ENCODE measurements at places on chromosomes 5 and 9.

- DNase-seq: no peak
Observed at GRCh38 chr9:114218264-114219120, 63.2 kb downstream of the COL27A1 start.

DNA sequence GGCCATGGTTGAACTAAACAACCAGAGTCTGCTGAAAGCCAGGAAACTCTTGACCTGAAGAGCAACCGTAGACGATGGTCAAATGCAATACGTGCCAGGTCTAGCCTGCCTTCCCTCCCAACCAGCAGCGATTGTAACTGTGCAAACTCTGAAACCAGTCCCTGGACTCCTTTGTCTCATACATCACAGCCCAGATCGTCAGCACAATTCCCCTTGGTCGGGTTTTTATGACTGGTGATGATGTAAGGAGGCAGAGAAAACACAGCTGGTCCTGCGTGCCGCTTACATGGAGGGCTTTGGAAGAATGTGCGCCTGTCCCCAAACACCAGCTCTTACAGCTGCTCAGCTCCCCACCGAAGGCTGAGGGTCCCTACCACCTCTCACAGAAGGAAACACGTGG, 24.6 kb downstream of the SMIM23 start:
- no peak for DNase-seq

DNA sequence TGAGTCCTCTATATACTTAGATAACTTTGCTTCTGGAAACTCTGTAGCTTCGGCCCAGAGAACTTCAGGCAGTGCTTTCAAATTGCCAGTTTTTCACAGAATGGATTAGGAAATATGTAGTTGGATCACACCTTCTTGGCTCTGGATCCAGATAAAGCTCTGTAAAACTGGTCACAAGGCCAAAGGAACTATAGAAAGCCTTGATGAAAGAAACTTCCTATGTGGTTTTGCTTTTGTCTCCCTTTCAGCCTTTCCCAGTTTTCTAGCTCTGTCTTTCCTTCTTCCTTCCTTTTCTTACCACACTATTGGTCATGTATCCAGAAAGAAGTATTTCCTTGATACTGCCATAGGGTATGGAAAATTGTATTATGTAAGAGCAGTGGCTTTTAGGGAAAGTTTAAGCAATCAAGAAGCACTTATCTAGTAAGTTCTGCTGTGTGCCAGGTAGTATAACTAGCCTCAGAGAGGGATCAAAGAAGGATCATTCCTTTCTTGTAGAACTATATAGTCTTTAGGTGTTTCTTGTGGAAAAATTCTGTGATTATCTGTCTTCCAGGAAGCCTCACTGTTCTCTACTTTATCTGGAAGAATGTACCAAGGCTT, 6.3 kb downstream of the GPR21 start:
- DNase-seq: no peak

DNA sequence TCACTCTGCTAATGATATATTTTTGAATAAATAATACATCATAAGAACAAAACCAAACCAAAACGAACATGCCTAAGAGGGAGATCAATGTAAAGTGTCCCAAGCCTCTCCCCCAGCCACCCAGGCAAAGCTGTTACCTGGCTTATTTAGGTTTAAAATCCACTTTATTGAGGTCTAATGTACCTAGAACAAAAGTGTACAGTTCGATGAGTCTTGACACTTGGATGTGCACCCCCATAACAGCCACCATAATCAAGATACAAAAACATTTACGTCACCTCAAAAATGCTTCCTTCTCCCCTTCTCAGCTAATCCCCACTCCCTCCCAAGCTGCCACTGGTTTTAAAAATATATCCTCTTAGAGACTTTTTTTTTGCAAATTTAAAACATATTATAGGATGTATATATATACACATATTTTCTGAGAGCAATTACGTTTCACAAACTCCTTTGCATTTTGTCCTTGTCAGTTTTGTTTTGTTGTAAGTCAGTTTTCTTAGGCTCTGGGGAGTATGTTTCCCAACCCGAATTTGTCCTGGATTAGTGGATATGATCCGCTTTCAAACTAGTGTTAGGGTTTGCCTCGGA, 8.3 kb upstream of the NKX2-5 start:
- no peak for DNase-seq

- no peak for DNase-seq
Observed at GRCh38 chr5:143470120-143470519, 66.6 kb upstream of the NR3C1 start.

DNA sequence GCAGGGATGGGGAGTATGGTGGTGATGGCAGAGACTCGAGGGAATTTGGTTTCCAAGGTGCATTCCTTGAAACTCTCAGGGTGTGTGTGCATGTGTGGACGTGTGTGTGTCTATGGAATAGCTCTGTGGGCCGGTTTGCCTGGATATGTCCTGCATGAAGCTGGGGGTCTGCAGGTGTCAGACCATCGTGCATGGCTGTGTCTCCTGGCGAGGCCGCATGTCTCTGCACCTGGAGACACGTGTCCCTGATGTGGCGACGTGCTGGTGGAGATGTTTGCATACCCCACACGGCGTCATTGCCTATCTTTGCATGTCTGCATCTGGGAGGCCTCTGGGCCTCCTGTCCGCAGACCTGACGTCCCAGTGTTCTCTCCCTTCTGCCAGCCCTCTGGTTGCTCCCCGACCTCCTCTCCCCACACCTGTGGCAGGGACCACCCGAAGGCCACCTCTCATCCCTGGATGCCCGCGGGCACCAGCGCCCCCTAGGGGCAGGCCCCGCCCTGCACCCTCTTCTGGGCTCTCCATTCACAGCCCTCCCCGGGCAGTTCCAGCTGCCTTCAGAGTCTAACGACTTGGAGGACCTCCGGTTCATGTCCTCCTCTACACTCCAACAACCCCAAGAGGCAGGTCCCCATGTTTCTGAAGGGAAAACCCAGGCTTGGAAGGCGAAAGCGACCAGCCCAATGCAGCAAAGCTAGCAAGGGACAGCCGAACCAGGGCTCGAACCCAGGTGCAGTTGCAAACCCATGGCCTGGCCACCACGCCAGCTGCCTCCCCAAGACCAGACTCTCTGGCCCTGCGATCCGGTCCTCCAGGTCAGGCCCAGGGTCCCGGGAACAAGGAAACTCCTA, 88.6 kb downstream of the LMX1B start:
- peak; percentile 69 for DNase-seq

GRCh38 chr5:72559866-72560766, 52.9 kb upstream of the ZNF366 start:
- no peak for DNase-seq

GRCh38 chr9:32497921-32498320, 28.1 kb downstream of the RIGI start:
- DNase-seq: no peak

GRCh38 chr9:13915591-13916301, 398.2 kb downstream of the NFIB start:
- no peak for DNase-seq

DNA sequence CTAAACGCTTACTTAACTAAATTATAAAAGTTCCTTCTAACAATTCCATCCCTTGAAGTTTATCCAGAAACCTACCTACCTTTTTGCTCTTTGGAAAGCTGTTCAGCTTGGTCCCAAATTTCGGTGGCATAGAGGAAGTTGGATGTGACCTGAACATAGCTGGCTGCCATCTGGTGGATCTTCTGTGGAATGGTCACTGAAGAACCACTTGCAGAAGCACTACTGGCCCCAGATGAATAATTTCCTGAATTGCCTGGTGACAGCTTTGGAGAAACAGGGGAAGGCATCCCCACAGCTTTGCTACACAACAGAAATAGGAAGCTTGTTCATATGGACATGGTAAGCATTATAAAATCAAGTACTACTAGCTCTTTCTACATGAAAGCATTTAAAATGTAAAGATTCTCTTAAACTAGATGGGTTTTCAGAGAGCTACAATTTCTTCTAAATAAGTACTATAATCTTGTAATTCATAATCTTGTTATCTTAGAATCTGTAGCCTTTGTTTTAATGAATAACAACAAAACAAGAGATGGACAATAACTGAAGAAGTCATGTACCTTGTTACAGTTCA, 9.9 kb downstream of the LEAP2 start:
- DNase-seq: peak; percentile 34

GRCh38 chr9:70058569-70059116, 15.0 kb downstream of the MAMDC2 start:
- no peak for DNase-seq
